Lung (tissue), 17 donors: ENCODE measurements at places on chromosomes 16 and 17. TPM values are rescaled to one million over a fixed set of nuclear protein-coding genes. Genes with fewer than 3 reads are reported as not detected.
A peak's percentile ranks its signal among the peaks of the same experiment; 100 is the strongest.

- DNase-seq: no peak
These were observed 102.5 kb upstream of the MAF start for GRCh38 chr16:79703066-79703465.

TBC1D26 gene
- total RNA-seq: 0.34 TPM

DNA sequence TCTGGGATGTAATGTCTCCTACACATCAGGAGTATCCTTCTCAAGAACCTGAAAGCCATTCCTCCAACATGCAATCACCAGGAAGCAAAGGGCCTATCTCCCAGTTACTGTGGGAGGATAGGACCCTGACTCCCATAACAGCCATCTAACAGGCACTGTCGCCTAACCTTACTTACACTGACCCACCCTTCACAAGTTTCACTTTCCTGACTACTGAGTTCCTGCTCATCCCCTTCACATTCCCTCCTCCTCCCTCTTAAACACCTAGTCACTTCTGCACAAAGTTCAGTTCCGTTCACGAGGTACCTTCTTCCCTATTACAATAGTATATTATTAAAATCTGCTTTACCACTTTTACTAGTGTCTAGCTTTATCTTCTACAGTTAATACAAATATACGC is 1.3 kb downstream of the C17orf67 start:
- DNase-seq: no peak

DNA sequence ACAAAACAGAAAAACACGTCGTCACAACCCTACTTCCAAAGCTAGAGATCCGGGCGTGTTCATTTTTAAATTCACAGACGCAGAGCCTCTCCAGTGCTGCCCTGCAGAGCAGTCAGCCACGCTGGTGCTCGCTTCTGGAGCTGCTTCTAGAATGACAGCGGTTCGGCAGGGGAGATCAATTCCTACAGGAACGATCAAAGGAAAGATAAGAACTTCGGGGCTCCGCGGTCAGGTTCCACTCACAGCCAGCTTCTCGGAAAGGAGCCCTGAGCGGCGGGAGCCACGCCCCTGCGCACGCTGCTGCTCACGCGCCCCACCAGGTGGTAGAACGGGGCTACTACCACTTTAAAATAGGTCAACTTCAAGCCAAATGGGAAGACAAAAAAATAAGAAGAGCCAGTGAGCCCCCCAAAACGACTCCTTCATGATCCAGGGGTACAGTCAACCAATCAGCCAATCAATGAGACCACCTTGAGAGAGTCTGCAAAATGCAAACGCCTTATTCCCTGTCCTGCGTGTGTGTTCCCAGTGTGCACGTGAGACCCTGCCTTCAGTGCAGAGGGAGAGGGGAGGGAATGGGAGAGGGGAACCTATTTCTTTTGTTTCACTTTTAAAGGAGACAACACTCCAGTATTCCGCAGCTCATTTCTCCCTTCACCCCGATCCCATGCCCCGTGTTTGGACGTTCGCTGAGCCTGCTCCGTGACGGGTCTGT is 209.7 kb downstream of the RBFOX3 start:
- peak; percentile 83 for DNase-seq

CFAP97D1 gene
- not detected for total RNA-seq

ARHGAP44 gene
- 28.3 TPM for total RNA-seq

OTOA gene
- 0.18 TPM for total RNA-seq

- DNase-seq: no peak
These were observed 38.7 kb upstream of the RHOT1 start for GRCh38 chr17:32103476-32104113.

DNA sequence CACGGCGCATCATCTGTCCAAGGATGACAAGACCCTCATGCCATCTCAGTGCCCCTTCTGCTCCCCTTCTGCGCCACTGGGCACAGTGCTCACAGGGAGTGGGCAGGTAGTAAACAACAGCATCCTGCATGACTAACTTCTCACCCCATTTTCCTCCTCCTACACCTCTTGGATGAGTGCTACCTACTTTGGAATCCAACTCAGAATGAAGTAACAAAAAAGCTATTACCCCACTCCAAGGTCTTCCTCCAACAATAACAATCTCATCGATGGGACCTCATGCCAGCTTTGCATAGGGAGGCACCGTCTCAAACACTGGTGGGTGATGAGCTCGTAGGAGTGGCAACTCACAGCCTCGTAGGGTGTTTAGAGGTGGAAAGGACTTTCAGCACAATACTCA is 98.6 kb upstream of the RCVRN start:
- no peak for DNase-seq

DNA sequence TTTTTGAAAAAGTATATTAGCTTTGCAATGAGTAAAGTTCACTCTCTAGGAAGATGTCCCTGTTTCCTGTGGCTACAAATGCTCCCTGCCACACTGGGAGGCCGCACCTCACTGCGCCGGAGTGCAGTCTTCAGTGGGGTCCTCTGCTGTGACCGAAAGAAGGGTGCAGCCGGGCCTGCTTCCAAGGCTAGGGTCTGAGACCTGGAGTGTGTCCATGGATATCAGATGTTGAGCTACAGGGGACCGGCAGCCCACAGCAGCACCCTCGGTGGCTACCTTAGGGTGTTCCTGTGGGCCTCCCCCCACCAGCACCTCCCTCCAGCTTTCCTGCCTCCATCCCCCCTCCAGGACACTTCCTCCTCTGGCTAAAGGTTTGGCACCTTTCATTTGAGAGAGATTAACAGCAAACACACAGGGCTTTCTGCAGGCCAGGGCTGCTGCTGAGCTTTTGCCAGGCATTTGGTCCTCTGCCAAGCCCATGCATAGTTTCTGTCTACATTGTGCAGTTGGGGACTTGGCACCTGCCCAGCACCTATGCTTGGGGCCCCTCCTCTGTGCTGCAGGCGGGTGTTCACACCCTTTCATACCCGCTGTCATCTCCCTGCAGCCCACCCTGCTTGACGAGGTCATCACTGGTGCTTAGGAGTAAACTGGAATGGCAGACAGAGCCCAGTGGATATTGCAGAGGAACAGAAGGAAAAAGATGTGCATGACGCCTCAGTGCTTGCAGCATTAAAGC is 33.8 kb upstream of the CRISPLD2 start:
- DNase-seq: peak; percentile 83

- no peak for DNase-seq
These were observed 15.7 kb downstream of the RBL2 start for GRCh38 chr16:53449816-53450517.

- peak; percentile 32 for DNase-seq
These were observed 68.0 kb downstream of the OR1D5 start for GRCh38 chr17:2995377-2995776.

- peak; percentile 46 for DNase-seq
These were observed 4.0 kb downstream of the VAT1 start for GRCh38 chr17:43018008-43018853.

KCNJ18 gene
- not detected for total RNA-seq
